Activated CD4-positive, alpha-beta T cell treated with anti-CD3 and anti-CD28 coated beads for 36 hours (primary cell): ENCODE measurements at places on chromosomes 3 and 15. TPM values are rescaled to one million over a fixed set of nuclear protein-coding genes. Genes with fewer than 3 reads are reported as not detected.

DNA sequence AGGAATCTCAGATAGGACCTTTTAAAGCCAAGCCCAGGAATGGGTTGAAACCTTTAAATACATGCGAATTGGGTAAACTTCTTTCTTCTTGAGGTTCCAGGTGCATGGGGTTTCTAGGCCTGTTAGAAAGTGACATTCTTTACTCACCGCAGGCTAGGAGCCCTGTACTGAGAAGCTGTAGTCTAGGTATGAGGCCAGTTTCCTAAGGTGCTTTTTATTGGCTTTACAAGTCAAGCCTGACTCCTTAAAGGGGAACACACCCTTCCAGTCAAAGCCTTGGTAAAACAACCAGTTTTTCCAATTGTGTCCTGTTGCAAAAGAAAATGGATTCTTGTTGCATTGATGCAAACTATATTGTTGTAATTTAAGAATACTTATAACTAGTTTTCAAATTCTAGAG is 76.1 kb upstream of the ATP11B start:
- H3K4me1 ChIP-seq: peaks cover 6% of the 10 kb centered on the region
- H3K36me3 ChIP-seq: no peaks in the 10 kb centered on the region
- H3K27me3 ChIP-seq: no peaks in the 10 kb centered on the region
- no peak overlapping the region for H3K4me3 ChIP-seq
- no peak overlapping the region for H3K27ac ChIP-seq
- DNase-seq: no peak

DNA sequence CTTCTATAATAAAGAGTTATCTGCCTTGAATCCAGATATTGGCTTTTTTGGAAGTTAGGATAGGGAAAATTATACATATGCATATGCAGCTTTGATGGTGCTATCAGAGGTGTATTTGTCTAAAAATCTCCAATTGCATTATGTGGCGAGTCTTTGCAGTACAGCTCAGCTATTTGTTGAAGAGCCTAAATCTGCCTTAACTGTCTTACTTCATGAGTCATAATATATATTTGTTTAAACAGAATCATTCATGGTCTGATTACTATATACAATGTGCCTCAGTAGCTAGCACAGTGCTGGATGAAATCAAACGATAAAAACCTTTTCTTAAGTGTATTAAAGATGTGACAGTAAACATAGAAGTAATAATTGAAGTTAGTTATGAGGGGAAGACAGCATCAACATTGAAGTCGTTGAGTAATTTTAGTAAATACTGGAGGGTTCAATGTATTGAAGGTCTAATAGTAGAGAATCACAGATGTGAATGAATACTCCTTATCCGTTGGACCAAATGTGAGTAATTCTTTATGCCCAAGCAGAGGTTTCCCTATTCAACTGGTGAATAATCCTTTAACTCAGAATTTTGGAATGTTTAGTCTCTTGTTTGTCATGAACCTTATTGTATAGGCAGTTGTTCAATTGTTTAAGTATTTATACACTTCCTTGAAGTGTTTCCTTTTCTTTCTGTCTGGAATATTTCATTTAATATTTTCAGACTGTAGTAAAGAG is 74.8 kb upstream of the NAALADL2 start:
- no peak overlapping the region for H3K4me3 ChIP-seq
- H3K4me1 ChIP-seq: no peaks in the 10 kb centered on the region
- no peaks in the 10 kb centered on the region for H3K27me3 ChIP-seq
- H3K36me3 ChIP-seq: no peaks in the 10 kb centered on the region

DNA sequence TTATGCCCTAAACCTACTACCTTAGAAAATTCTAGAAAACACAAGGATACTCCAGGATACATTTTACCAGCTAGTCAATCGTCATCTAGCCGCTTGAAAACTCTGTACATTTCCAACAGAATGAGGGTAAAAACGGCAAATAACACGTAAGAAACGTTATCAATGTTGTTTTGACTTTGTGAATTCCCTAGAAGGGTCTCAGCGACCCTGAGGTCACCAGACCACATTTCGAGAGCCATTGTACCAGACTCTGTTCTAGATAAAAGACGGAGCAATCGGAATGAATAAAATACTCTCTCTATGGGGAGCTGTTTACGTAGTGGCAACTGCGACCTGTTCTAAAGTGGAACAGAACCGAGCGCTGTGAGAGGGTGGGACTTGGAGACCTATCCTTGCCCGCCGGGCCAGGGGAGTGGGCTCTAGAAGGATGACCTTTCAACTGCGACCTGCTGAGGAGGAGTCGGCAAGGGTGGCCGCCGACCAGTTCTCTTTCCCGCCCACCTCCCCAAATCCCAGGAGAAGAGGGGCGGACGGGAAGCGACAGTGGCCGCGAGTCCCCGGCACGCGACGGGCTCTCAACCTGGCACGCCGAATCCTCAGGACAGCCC is 778 bp upstream of the AP4E1 start:
- peaks cover 22% of the 10 kb centered on the region for H3K4me1 ChIP-seq
- H3K27ac ChIP-seq: peak overlapping the region; percentile 97
- H3K27me3 ChIP-seq: no peaks in the 10 kb centered on the region
- H3K4me3 ChIP-seq: peak overlapping the region; percentile 87

LIPH gene
- not detected for total RNA-seq

EPHA6 gene
- not detected for total RNA-seq

- H3K27me3 ChIP-seq: no peaks in the 10 kb centered on the region
- no peaks in the 10 kb centered on the region for H3K36me3 ChIP-seq
- H3K4me3 ChIP-seq: no peak overlapping the region
- peaks cover 16% of the 10 kb centered on the region for H3K4me1 ChIP-seq
- DNase-seq: no peak
- H3K27ac ChIP-seq: no peak overlapping the region
These were observed 25.0 kb downstream of the DPH3 start for GRCh38 chr3:16239780-16240179.
